IPS DF 6.9 (cell line): ENCODE measurements at places on chromosomes 2 and 18.

DNA sequence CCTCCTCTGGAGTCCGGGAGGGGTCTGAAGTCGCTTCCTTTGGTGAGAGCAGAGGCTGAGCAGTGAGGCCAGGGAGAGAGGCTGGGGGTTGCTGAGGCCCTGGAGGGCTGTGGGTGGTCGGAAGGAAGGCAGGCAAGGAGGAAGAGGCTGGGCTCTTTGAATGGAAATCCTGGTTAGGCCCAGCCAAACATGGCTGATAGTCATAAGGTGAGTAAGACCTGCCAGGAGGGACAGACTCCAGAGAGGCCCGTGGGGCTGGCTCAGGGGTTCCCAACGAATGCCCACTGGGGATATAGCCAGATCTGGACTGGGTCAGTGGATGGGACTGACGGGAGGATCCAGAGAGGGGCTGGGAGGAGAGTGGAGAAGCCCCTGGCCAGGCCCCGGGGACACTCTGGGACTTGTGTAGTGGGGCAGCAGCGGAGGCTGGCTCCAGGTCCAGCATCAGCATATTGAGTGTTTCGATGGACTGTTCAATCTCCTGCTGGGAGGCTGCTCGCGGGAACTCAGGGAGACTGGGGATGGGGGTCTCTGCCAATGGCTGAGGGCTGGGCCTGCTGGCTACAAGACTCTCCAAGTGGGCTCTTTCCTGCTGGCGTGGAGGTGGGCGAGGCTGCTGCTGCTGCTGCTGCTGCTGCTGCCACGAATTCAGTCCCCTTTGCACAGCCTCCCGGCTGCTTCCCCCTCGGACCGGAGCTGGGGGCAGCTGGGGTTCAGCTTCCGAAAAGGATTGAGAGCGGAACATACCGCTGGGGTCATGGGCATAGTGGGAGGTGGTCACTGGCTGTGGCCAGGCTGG is 155.0 kb downstream of the TNS1 start:
- H3K36me3 ChIP-seq, result 0 out of 2 replicates have a peak, but pooled peaks cover 4% of the 10 kb centered on the region
- no peak overlapping the region for H3K27ac ChIP-seq
- H3K27me3 ChIP-seq, result no peaks in the 10 kb centered on the region
- H3K4me1 ChIP-seq, result no peaks in the 10 kb centered on the region; the same call in 1 of the 2 replicates
- no peak for DNase-seq

- H3K27me3 ChIP-seq, result no peaks in the 10 kb centered on the region
- no peak overlapping the region for H3K27ac ChIP-seq
- H3K4me1 ChIP-seq, result no peaks in the 10 kb centered on the region
- H3K4me3 ChIP-seq, result no peak overlapping the region
Observed at GRCh38 chr2:105186967-105187498, 54.5 kb upstream of the GPR45 start.

DNA sequence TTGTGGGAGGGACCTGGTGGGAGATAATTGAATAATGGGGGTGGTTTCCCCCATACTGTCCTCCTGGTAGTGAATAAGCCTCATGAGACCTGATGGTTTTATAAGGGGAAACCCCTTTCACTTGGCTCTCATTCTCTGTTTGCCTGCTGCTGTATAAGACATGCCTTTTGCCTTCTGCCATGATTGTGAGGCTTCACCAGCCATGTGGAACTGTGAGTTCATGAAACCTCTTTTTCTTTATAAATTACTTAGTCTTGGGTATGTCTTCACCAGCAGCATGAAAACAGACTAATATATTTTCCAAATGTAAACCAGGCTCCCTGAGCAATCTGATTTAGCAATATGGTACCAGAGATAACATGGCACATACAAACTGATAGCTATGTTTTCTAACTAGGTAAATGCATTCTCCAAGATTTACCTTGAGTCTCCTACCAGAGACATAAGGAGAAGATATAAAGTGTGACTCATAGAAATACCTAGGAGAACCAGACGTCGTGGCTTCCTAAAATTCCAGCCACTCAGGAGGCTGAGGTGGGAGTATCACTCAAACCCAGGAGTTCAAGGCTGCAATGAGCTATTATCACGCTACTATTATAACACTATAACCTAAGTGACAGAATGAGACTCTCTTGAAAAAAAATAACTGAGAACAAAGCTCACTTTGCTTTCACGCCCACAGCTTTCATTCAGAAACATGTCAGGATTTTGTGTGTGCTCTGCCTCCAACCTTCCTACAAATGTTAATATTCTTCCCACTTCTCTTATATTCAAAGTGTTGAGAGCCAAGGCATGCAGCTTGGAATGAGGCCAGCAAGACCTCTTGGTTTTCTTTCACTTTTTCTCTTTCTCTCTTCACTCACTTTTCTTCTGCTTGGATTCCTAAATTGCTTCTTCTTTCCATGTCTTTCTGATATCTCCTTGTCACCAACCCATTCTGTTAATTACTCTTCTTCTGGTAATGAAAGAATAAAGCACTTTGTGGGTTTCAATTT is 263.9 kb upstream of the UBE2E3 start:
- no peak overlapping the region for H3K4me3 ChIP-seq
- no peaks in the 10 kb centered on the region for H3K27me3 ChIP-seq
- DNase-seq, result no peak
- H3K36me3 ChIP-seq, result no peaks in the 10 kb centered on the region
- no peak overlapping the region for H3K27ac ChIP-seq

GRCh38 chr2:28338831-28339321 is 53.8 kb upstream of the FOSL2 start:
- no peaks in the 10 kb centered on the region for H3K27me3 ChIP-seq
- H3K27ac ChIP-seq, result no peak overlapping the region
- no peak for DNase-seq
- no peaks in the 10 kb centered on the region for H3K36me3 ChIP-seq

- H3K27me3 ChIP-seq, result no peaks in the 10 kb centered on the region
- no peak overlapping the region for H3K4me3 ChIP-seq
- no peaks in the 10 kb centered on the region for H3K4me1 ChIP-seq
- no peak overlapping the region for H3K27ac ChIP-seq
Observed at GRCh38 chr2:189111063-189111715, 68.4 kb downstream of the COL5A2 start.

DNA sequence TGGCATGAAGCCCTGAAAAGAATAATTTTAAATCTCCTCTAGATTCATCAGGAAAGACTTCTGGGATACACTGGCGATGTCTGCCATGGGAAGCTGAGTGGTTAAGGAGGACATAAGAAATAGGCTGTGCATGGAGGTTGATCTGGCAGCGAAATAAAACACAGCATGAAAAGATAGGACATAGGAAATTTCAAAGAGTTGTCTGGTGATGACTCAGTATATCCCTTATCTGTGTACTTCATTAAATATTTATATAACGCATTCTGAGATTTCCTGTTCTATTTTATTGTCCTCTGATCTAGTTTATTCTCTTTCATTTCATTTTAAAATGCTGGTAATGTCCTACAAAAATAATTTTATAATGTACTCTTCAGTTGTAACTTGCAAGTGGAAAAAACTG is 1337.3 kb upstream of the DDX18 start:
- no peak overlapping the region for H3K27ac ChIP-seq
- no peak for DNase-seq
- H3K27me3 ChIP-seq, result no peaks in the 10 kb centered on the region

GRCh38 chr2:2590841-2591541 is 259.9 kb upstream of the MYT1L start:
- peaks cover 2% of the 10 kb centered on the region; the same call in 1 of the 2 replicates for H3K4me1 ChIP-seq
- no peaks in the 10 kb centered on the region for H3K27me3 ChIP-seq
- no peak for DNase-seq
- H3K4me3 ChIP-seq, result no peak overlapping the region

- no peak overlapping the region for H3K27ac ChIP-seq
- H3K4me3 ChIP-seq, result no peak overlapping the region
- H3K36me3 ChIP-seq, result no peaks in the 10 kb centered on the region; the same call in 1 of the 2 replicates
- no peaks in the 10 kb centered on the region for H3K4me1 ChIP-seq
Observed at GRCh38 chr2:8309131-8309530, 372.7 kb upstream of the ID2 start.

GRCh38 chr2:16408331-16409005 is 257.2 kb downstream of the CYRIA start:
- DNase-seq, result no peak
- H3K4me3 ChIP-seq, result no peak overlapping the region
- H3K4me1 ChIP-seq, result no peaks in the 10 kb centered on the region
- H3K27ac ChIP-seq, result no peak overlapping the region
- H3K36me3 ChIP-seq, result no peaks in the 10 kb centered on the region

GRCh38 chr2:150485114-150485870 is 2.2 kb downstream of the RND3 start:
- peak overlapping the region; percentile 77; the same call in 1 of the 2 replicates for H3K4me3 ChIP-seq
- peaks cover 5% of the 10 kb centered on the region; the same call in 1 of the 2 replicates for H3K4me1 ChIP-seq
- peaks cover 4% of the 10 kb centered on the region; the same call in 1 of the 2 replicates for H3K36me3 ChIP-seq
- no peak for DNase-seq
- no peak overlapping the region for H3K27ac ChIP-seq

GRCh38 chr2:6442252-6442985 is 423.3 kb downstream of the CMPK2 start:
- H3K4me3 ChIP-seq, result no peak overlapping the region
- H3K4me1 ChIP-seq, result no peaks in the 10 kb centered on the region
- no peaks in the 10 kb centered on the region for H3K27me3 ChIP-seq
- H3K27ac ChIP-seq, result no peak overlapping the region

DNA sequence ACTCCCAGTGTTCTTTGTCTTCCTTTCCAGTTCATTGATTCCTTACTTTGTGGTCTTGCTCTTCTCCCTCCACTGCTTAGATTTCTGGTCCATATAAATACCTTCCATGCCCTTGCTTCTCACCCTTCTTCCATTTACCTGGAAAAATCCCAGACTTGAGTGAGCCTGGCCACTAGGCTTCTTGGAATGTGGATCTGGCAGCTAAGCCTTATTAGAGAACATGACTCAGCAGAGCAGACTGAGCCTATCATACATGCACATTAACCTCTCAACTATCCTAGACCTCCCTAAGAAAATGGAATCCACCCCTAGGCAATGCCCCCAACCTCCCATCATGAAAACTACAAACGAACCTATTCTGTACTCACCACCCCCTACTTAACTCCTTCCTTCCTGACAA is 127.7 kb downstream of the RHBDD1 start:
- H3K27ac ChIP-seq, result no peak overlapping the region
- H3K4me1 ChIP-seq, result peaks cover 2% of the 10 kb centered on the region; the same call in 1 of the 2 replicates
- H3K27me3 ChIP-seq, result no peaks in the 10 kb centered on the region
- H3K36me3 ChIP-seq, result no peaks in the 10 kb centered on the region
- no peak for DNase-seq

DNA sequence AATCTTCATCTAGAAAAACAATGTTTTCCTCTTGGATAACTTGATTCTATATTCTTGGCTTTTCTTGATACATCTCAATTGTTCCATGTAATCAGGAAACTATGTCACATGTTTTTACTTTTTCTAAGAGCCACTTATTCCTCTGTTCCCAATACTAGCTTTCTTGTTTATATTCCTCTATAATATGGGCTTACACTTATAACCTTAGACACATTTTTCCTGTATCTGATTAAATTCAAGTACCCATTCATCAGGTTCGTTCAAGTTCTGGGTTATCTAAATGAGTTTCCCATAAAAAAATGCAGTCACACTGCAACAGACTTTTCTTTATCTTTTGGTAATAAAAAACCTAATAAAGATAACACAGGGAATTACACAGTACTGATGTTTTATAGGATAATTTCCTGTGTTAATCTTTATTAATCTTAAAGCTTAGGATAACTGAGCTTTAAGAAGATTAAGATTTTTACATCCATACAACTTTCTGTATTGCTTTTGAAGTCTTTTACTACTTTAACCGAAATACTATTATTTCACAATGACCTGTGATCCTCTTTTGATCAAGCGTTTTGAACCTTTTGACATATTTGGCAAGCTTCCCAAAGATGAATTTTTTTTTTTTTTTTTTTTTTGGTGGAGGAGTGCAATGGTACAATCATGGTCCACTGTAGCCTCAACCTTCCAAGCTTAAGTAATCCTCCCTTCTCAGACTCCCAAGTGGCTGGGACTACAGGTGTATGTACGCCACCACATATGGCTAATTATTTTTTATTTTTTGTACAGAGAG is 44.3 kb upstream of the C2orf66 start:
- H3K27ac ChIP-seq, result no peak overlapping the region
- no peak overlapping the region for H3K4me3 ChIP-seq
- no peaks in the 10 kb centered on the region for H3K4me1 ChIP-seq

DNA sequence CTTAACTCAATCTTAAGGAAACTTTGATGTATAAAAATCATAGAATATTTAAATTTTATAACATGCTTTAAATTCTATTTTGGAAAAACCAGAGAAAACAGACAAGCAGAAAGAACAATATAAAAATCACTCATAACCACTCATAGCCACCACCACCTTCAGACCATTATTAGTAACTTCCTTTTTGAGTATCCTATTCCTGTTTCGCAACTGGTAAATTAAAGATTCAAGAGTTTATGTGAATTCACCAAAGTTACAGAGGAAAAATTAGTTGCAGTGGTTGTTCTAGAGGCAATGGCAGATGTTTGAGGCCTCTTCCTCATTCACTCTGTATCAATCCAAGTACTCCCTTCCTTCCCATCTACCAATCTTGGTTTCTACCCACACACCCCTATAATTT is 49.3 kb upstream of the PROKR1 start:
- no peak for DNase-seq
- H3K36me3 ChIP-seq, result no peaks in the 10 kb centered on the region
- no peak overlapping the region for H3K27ac ChIP-seq
- no peaks in the 10 kb centered on the region for H3K4me1 ChIP-seq

GRCh38 chr2:239991689-239992314 is 33.3 kb downstream of the NDUFA10 start:
- H3K4me3 ChIP-seq, result no peak overlapping the region
- H3K27ac ChIP-seq, result no peak overlapping the region
- no peaks in the 10 kb centered on the region for H3K27me3 ChIP-seq

DNA sequence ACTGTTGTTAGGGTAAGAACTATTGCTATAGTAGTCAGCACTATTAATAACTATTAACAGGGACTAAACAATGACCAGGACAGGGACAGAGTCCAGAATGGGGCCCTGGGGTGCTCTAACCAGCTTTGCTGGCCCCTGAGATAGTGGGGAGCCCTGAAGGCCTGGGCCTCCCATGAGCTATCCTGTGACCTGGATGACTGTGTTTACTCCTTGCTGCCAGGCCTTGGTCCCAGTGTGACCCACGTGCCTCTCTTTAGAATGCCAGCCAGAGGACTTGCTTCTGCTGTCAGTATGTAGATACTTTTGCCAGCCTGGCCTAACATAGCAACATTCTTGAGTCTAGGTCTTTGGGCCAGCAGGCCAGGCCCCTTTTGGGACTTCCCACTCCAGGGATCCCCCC is 11.4 kb downstream of the CDK5R2 start:
- H3K27me3 ChIP-seq, result no peaks in the 10 kb centered on the region; the same call in 1 of the 2 replicates
- no peak for DNase-seq
- no peak overlapping the region for H3K27ac ChIP-seq
- H3K36me3 ChIP-seq, result no peaks in the 10 kb centered on the region

DNA sequence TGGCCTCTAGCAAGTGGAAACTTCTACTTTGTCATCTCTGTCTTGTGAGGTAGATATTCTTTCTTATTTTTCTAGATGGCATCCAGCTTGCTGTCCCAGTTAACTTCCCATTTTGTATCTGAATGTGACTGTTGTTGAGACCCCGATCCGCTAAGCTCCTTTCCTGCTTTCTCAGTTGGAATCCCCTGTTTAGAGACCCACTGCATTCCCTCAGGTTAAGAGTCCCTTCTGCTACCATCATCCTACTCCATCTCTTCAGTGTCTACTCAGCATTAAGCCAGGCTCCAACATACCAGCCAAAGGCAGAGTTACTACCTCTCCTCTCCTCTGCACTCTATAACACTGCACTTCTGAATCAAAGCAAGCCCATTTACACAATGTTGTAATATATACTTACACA is 1300.4 kb upstream of the CHAC2 start:
- H3K4me3 ChIP-seq, result no peak overlapping the region
- no peak for DNase-seq
- no peaks in the 10 kb centered on the region for H3K36me3 ChIP-seq
- no peaks in the 10 kb centered on the region for H3K4me1 ChIP-seq
- H3K27ac ChIP-seq, result no peak overlapping the region
